ENCODE measurements at places on chromosomes 6 and 20. TPM values are rescaled to one million over a fixed set of nuclear protein-coding genes. Genes with fewer than 3 reads are reported as not detected.

The FAM217B gene
- total RNA-seq, result 24.2 TPM

GRCh38 chr6:20313051-20313450 lies 88.6 kb upstream of the E2F3 start:
- H3K4me1 ChIP-seq, result no peaks in the 10 kb centered on the region
- DNase-seq, result no peak
- H3K27me3 ChIP-seq, result no peaks in the 10 kb centered on the region
- H3K4me3 ChIP-seq, result no peak overlapping the region
- H3K36me3 ChIP-seq, result no peaks in the 10 kb centered on the region

- no peaks in the 10 kb centered on the region for H3K27me3 ChIP-seq
- H3K4me3 ChIP-seq, result no peak overlapping the region
- no peak for DNase-seq
Observed at GRCh38 chr6:5045416-5045815, 39.7 kb upstream of the PPP1R3G start.

- no peaks in the 10 kb centered on the region for H3K36me3 ChIP-seq
- no peak for DNase-seq
- no peaks in the 10 kb centered on the region for H3K4me1 ChIP-seq
Observed at GRCh38 chr20:2168946-2169345, 67.3 kb downstream of the STK35 start.

GRCh38 chr20:38084425-38084951 lies 50.9 kb downstream of the RPRD1B start:
- H3K27me3 ChIP-seq, result no peaks in the 10 kb centered on the region
- H3K36me3 ChIP-seq, result peaks cover 72% of the 10 kb centered on the region
- H3K4me3 ChIP-seq, result no peak overlapping the region
- no peak overlapping the region for H3K27ac ChIP-seq
- no peak for DNase-seq

The LIME1 gene
- 4.5 TPM for total RNA-seq

DNA sequence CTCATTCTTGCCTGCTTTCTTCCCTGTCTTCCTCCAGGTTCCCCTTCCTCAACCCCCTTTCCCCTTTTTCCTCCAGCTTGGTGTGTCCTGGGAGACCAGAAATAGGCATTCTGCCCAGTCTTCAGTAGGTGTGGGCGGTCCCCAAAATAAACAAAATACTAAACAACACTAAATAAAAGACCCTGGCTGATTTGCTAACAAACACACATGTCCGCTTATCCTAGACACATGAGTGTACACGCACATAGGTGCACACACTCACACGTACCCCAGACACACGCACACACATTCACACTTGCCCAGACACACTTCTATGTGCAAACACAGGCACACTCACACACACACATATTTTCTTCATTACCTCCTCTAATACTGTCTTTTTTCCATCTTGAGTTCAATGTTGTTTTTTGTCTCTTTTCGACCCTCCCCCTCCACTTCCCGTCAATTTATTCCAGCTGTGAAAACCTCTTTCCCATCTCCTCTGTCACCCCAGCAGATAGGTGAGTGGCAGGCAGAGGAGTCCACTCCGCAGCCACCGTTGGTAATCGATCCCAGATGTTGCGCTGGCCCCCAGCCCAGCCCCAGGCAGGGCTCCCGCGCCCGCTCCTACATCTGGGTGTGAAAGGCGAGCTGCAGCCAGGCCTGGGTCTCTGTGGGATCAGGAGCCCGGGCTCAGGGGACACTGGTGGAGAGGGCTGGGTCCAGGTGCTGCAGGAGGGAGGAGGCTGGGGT lies 56.9 kb upstream of the FOXP4 start:
- H3K4me3 ChIP-seq, result no peak overlapping the region
- peaks cover 32% of the 10 kb centered on the region for H3K4me1 ChIP-seq
- 0 out of 2 replicates have a peak, but pooled peaks cover 2% of the 10 kb centered on the region for H3K27me3 ChIP-seq
- DNase-seq, result no peak
- H3K27ac ChIP-seq, result no peak overlapping the region
- H3K36me3 ChIP-seq, result no peaks in the 10 kb centered on the region

DNA sequence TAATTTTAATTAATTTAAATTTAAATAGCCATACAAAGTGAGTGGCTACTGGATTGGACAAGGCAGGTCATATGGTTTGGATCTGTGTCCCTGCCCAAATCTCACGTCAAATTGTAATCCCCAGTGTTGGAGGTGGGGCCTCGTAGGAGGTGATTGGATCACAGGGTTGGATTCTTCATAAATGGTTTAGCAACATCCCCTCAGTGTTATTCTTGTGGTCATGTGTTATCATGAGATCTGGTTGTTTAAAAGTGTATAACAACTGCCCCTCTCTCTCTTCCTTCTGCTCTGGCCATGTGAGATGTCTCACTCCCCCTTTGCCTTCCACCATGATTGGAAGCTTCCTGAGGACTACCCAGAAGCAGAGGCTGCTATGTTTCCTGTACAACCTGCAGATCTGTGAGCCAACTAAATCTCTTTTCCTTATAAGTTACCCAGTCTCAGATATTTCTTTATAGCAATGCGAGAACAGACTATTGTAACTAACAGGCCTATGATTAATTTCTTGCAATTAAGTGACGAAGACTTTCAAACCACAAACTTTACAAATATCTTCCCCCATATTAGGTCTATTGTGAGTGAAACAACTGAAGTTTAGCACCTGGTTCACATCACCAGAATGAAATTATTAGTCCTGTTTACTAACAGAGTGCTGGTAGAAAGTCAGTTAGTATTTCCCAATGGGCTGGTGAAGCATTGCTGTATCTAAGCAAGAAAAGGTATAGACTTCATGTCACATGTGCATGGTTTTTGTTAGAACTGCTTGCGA lies 60.0 kb upstream of the TNFAIP3 start:
- no peaks in the 10 kb centered on the region for H3K27me3 ChIP-seq
- H3K4me3 ChIP-seq, result no peak overlapping the region
- DNase-seq, result no peak
- H3K36me3 ChIP-seq, result no peaks in the 10 kb centered on the region

DNA sequence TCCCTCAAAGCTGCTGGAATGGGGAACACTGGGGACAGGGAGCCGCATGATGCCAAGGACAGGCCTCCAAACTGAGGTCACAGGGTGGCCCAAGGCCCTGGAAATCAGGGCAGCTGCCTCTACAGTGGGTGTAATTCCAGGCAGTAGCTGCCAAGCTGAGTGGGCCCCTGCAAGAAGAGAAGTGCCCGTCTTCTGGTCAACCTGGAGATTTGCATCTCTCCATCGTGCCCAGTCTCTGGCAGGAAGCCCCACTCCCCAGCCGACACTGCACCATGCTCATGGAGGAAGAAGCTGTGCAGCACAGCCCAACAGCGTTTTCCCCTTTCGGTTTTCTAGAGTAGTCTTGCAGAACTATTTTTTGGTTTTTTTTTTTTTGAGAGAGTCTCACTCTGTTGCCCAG lies 2.2 kb upstream of the FAM209A start:
- H3K27ac ChIP-seq, result no peak overlapping the region
- no peaks in the 10 kb centered on the region for H3K27me3 ChIP-seq
- no peak for DNase-seq
- H3K4me1 ChIP-seq, result no peaks in the 10 kb centered on the region
- H3K36me3 ChIP-seq, result peaks cover 33% of the 10 kb centered on the region
- H3K4me3 ChIP-seq, result no peak overlapping the region

The TRIM31 gene
- not detected for total RNA-seq

DNA sequence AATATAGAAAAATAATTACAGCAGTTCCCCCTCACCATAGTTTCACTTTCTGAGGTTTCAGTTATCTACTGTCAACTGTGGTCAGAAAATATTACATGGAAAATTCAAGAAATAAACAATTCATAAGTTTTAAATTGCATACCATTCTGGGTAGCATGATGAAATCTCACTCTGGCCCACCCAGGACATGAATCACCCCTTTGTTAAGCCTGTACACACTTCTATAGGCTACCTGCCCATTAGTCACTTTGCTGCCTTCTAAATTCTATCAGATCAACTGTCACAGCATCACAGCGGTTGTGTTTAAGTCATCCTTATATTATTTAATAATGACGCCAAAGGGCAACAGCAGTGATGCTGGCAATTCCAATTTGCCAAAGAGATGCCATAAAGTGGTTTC lies 140.3 kb upstream of the RUNX2 start:
- H3K4me3 ChIP-seq, result no peak overlapping the region
- peaks cover 25% of the 10 kb centered on the region for H3K4me1 ChIP-seq
- no peaks in the 10 kb centered on the region for H3K36me3 ChIP-seq
- H3K27me3 ChIP-seq, result no peaks in the 10 kb centered on the region
- DNase-seq, result peak; percentile 34

GRCh38 chr20:51480507-51481270 lies 61.8 kb downstream of the NFATC2 start:
- H3K4me3 ChIP-seq, result no peak overlapping the region
- no peaks in the 10 kb centered on the region for H3K4me1 ChIP-seq
- H3K27ac ChIP-seq, result no peak overlapping the region
- no peak for DNase-seq
- H3K36me3 ChIP-seq, result no peaks in the 10 kb centered on the region

GRCh38 chr20:10665027-10665561 lies 8.7 kb downstream of the JAG1 start:
- no peak overlapping the region for H3K27ac ChIP-seq

- H3K36me3 ChIP-seq, result no peaks in the 10 kb centered on the region
- H3K4me3 ChIP-seq, result no peak overlapping the region
- DNase-seq, result no peak
- 0 out of 2 replicates have a peak, but pooled peaks cover 3% of the 10 kb centered on the region for H3K27me3 ChIP-seq
- no peak overlapping the region for H3K27ac ChIP-seq
Observed at GRCh38 chr6:136093835-136094234, 156.3 kb downstream of the MTFR2 start.

GRCh38 chr6:138601128-138601527 lies 101.8 kb upstream of the NHSL1 start:
- no peak overlapping the region for H3K27ac ChIP-seq
- H3K27me3 ChIP-seq, result no peaks in the 10 kb centered on the region
- no peak overlapping the region for H3K4me3 ChIP-seq
- H3K4me1 ChIP-seq, result no peaks in the 10 kb centered on the region
- no peak for DNase-seq

DNA sequence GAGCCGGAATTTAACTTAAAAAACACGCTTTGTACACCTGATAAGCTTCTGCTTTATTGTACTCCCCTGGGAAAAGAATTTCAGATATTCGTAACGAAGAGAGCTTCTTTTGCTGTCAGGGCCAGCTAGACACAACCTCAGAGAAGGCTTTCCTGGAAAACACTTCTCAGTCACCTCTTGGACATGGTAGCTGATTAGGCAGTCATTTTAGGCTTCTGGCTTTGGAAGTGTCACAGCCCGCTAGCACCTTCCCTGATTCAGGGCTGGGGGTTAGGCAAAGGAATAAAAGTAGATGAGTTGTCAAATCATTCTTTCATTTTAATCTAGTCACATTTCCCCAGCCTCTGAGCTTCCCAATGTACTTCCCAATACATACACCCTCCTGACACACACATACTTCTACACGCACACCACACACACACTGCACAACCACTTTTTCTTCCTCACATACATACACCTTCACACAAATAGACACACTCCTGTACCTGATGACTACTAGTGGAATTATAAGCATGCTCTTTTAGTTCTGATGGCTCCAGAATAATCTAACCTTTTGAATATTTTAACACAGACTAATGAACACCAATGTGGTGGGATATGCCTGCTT lies 34.9 kb upstream of the TINAG start:
- DNase-seq, result no peak
- H3K27ac ChIP-seq, result no peak overlapping the region

GRCh38 chr6:5025911-5026819 lies 22.3 kb upstream of the RPP40 start:
- H3K27ac ChIP-seq, result peak overlapping the region; percentile 74
- DNase-seq, result peak; percentile 58
- no peaks in the 10 kb centered on the region for H3K27me3 ChIP-seq
- H3K36me3 ChIP-seq, result no peaks in the 10 kb centered on the region
- H3K4me1 ChIP-seq, result peaks cover 8% of the 10 kb centered on the region
- H3K4me3 ChIP-seq, result peak overlapping the region; percentile 60

GRCh38 chr20:49319208-49319809 lies 41.5 kb upstream of the ZNFX1 start:
- no peaks in the 10 kb centered on the region for H3K4me1 ChIP-seq
- H3K27me3 ChIP-seq, result no peaks in the 10 kb centered on the region
- H3K27ac ChIP-seq, result no peak overlapping the region
- no peaks in the 10 kb centered on the region for H3K36me3 ChIP-seq

- no peaks in the 10 kb centered on the region for H3K27me3 ChIP-seq
- H3K36me3 ChIP-seq, result no peaks in the 10 kb centered on the region
- DNase-seq, result no peak
- H3K4me3 ChIP-seq, result no peak overlapping the region
Observed at GRCh38 chr6:89027756-89028155, 52.8 kb upstream of the PNRC1 start.

The VAPB gene
- 51.0 TPM for total RNA-seq

- no peaks in the 10 kb centered on the region for H3K36me3 ChIP-seq
- H3K4me1 ChIP-seq, result peaks cover 6% of the 10 kb centered on the region
- H3K27me3 ChIP-seq, result no peaks in the 10 kb centered on the region
- no peak overlapping the region for H3K4me3 ChIP-seq
- no peak for DNase-seq
Observed at GRCh38 chr6:166559211-166559610, 27.3 kb downstream of the RAMACL start.

- peaks cover 6% of the 10 kb centered on the region for H3K4me1 ChIP-seq
- H3K27me3 ChIP-seq, result no peaks in the 10 kb centered on the region
- H3K27ac ChIP-seq, result no peak overlapping the region
- H3K36me3 ChIP-seq, result no peaks in the 10 kb centered on the region
Observed at GRCh38 chr6:166551754-166552495, 34.6 kb downstream of the RAMACL start.

The ABHD16B gene
- total RNA-seq, result not detected

- H3K4me3 ChIP-seq, result no peak overlapping the region
- H3K27ac ChIP-seq, result no peak overlapping the region
- H3K27me3 ChIP-seq, result no peaks in the 10 kb centered on the region
- DNase-seq, result no peak
- H3K4me1 ChIP-seq, result peaks cover 6% of the 10 kb centered on the region
Observed at GRCh38 chr6:77037439-77037838, 425.9 kb downstream of the HTR1B start.

DNA sequence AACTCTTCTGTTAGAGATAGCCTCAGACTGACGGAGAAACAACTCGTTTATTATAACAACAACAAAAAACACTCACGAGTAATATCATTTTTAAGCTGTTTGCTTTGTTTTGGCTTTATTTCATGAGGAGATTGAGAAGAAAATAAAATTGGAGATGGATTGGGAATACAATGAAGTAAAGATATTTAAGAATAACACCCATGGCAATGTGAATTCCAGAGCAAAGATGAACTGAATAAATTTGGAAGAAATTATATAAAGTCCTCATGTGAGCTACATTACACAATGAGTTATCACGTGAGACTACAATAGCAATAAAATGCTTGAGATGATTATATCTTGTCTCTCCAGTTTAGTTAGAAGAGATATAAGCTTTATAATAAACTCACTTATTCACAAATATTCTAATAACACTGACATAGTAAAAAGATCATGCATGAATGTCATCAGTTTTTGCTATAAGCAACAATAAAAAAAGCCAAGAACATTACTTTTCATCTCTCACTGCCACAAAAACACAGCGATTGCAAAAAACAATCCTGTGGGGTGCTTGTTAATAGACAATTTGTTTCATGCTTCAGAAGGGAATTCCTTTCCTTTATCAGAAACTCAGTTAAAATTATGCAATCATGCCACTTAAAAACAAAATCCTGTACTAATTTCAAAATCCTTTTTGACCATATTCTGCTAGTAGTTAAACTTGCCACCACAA lies 696.7 kb upstream of the MARCKS start:
- no peaks in the 10 kb centered on the region for H3K4me1 ChIP-seq
- H3K36me3 ChIP-seq, result no peaks in the 10 kb centered on the region
- H3K4me3 ChIP-seq, result no peak overlapping the region
- H3K27ac ChIP-seq, result no peak overlapping the region
- no peaks in the 10 kb centered on the region for H3K27me3 ChIP-seq

The METTL24 gene
- not detected for total RNA-seq

Data from SJCRH30 (cell line).